ENCODE measurements at places on chromosomes 3 and 15.

DNA sequence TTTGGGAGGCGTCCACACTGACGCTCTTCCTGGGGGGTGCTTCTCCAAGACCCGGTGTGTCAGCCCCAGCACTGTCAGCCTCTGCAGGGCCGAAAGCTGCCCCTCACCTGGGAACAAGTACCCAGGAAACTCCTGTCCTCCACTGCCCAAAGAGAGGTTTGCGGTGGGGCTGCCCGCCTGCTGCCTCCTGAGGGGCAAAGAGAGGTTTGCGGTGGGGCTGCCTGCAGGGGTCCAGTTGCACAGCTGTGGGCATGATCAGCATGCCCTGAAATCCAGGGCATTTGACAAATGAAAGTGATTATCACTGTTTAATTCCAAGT lies 15.1 kb upstream of the SNRPA1 start:
- no peak for DNase-seq

DNA sequence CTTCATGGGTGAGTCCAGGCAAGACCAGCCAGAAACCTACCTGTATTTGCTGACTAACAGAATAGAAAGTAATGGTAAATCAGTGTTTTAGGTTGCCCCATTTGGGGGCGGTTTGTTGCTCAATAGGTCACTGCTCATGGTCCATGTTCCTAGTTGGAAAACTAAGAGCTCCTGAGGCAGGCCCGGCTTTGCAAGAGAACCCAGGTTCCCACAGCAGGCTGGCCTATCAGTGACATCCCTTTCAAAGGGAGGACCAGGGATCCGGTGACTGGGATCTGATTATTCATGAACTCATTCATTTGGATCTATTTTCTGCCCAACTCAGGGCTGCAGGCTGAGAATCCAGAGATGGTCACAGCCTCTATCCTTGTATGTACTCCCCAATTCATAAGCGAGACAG lies 163.9 kb downstream of the WNT7A start:
- DNase-seq = no peak

DNA sequence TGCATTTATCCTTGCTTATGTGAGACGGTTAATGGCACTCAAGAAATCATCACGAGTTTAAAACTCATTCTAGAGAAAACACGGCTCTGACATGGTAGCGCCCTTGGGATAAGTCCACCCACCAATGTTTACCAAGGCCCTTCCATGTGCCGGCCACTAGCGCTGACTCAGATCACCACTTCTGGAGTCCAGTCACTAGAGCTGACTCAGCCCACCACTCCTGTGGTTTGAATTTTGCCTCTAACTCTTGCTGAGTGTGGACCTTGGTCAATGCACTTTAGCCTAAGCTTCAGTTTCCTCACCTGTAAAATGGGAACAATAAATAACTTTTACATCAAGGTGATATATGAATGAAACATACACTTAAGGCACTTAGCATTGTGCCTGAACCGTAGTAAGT lies 358.4 kb upstream of the PROK2 start:
- DNase-seq = no peak

DNA sequence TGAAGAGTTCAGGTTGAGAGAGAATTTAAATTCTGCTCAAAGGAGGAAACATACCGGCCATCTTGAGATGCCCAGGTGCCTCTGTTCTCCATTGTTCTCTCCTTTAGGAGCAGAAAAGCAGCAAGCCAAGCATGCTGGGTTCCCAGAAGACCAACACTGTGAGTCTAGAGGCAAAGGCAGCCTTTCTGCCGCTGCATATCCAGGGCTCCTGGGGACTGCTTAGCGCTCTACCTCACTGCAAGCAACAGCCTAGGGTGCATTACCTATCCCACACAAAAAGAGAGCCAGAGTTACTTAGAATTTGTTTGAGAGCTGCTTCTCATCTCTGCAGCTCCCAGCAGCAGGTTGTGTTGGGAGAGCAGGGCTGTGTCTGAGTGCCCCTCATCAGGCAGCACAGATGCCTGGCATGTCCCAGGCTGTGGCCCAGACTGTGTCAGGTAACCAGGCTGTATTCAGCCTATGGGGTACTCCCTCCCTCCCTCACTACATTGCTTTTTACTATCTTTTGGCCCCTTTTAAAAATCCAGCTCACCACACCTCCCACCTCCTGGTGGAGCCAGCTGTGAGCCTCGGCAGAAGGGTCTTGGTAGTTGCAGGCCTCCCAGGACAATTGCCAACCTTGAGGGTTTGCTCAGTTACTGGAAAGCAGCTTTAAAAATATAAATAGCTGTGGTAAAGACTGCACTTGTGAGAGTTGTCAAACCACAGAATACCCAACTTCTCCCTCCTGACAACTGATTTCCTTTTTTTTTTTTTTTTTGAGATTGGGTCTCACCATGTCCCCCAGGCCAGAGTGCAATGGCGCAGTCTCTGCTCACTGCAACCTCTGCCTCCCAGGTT lies 30.2 kb downstream of the BCL2L10 start:
- DNase-seq = no peak

GRCh38 chr3:135487261-135487660 lies 478.3 kb upstream of the PPP2R3A start:
- no peak for DNase-seq
